ENCODE measurements at places on chromosomes 5 and 9.

GRCh38 chr9:75147638-75148037, 59.3 kb downstream of the OSTF1 start:
- DNase-seq = no peak

DNA sequence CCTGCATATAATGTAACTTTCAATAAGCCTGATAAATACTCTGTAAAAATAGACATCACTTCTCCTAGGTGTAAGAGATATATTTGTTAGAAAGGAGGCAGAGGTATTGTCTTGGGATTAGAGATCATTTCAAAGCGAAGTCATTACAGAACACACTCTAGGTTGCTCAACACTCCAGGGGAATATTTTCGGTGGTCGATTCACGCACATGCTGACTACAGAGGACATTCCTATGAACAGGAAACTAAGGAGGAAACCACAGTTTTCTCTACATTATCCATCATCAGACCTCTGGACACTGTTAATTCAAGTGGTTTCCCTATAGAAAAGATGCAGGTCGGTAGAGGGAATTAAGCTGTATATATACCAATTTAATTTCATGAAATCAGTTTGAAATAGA, 370.0 kb downstream of the NDUFS4 start:
- no peak for DNase-seq

DNA sequence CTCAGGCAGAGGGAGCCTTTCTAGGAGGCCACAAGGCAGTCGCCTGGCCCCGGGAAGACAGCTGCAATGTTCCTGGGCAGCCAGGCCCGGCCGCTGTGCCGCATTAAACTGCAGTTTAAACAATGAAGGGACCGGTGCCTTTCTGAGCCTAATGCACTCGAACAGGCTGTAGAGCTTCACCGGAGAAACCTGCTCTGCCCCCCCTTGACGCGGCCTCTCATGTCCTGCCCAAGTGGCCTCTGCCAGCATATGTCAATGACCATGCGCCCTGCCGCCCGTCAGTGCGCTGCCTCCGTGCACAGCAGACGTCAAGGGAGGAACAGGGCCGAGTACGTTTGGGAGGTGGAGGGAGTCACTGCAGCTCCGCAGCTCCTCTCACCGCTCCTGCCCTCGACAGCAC, 38.4 kb upstream of the BARHL1 start:
- no peak for DNase-seq

- DNase-seq = no peak
Observed at GRCh38 chr9:115046199-115046598, 71.8 kb downstream of the TNC start.

GRCh38 chr9:92001244-92001643, 51.2 kb upstream of the ROR2 start:
- DNase-seq = no peak

DNA sequence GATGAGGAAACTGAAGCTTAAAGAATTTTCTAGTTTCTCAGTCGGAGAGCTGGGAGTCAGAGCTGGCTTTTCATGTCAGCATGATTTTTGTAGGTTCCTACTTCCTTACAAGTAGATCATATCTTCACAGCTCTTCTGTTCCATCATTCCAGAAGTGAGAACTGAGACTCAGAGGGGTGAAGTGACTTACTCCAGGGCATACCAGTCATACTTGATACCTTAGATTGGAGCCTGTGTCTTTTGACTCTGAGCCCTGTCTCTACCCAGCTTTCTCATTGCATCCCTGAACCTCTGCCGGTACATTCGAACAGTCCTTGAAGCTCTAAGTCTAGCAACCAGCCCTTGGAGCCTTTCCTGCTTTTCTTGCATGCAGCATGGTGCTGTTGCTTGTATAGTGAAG, 53.3 kb downstream of the MCCC2 start:
- DNase-seq = no peak

- DNase-seq = no peak
Observed at GRCh38 chr9:82353631-82354278, 365.2 kb downstream of the SPATA31D1 start.

GRCh38 chr9:30925635-30926034, 1458.8 kb upstream of the ACO1 start:
- DNase-seq = no peak

DNA sequence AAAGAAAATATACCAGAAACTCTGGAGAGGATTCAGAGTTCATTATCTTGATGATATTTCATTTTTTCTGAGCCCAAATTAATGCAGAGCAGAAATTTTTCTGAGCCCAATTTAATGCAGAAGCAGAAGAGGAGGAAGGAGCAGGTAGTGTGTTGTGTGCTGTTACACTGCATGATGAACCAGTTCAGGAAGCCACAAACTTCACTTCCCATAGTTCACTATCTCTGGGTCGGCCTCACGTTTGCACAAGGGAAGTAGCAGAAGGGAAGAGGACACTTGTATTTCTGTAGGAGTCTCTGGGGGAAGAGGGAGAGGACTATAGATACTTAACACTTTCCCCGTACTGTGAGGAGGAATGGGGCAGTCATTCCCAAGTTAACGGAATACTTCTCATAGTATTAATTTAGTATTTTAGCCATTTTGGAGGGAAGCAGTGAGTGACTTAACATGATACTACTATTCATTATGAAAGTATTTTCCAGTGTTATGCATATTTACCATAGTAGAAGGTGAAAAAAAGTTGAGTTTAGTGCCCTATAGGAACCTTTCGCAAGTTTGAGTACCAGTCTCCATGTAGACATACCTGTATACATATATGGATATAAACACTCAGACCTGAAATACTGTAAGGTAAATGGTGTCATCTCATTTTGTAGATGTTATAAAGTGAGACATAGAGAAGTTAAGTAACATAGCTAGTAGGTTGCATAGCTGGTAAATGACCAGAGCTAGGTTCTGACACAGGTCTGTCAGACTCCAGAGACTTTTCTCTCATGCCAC, 30.0 kb downstream of the XPA start:
- no peak for DNase-seq

DNA sequence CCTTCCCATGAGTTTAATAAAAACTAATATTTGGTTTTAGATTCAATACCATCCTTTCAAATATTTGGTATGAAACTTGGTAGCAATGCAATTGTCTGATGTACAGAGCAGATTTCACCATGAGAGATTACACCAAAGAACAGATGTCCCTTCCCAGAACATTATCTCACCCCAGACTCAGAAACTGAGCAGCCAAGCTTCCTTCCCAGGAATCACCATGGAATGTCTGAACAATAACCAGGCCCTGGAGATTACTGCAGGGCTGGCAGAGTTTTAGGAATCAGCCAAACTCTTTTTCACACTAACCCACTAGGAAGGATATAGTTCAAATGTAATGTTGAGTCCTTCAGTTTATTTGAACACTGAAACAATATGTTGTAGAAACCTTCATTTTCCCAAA, 23.9 kb downstream of the CLTA start:
- no peak for DNase-seq

Measured in NCI-H526 treated with DMSO at 0.1 percent for 48 hours (cell line).